ENCODE measurements at places on chromosomes 3 and 15. TPM values are rescaled to one million over a fixed set of nuclear protein-coding genes. Genes with fewer than 3 reads are reported as not detected.
A peak's percentile ranks its signal among the peaks of the same experiment; 100 is the strongest.

GRCh38 chr3:154795582-154795981 lies 284.5 kb upstream of the MME start:
- H3K27me3 ChIP-seq: no peaks in the 10 kb centered on the region
- H3K4me3 ChIP-seq: no peak overlapping the region
- H3K36me3 ChIP-seq: no peaks in the 10 kb centered on the region
- H3K4me1 ChIP-seq: no peaks in the 10 kb centered on the region
- DNase-seq: no peak

DNA sequence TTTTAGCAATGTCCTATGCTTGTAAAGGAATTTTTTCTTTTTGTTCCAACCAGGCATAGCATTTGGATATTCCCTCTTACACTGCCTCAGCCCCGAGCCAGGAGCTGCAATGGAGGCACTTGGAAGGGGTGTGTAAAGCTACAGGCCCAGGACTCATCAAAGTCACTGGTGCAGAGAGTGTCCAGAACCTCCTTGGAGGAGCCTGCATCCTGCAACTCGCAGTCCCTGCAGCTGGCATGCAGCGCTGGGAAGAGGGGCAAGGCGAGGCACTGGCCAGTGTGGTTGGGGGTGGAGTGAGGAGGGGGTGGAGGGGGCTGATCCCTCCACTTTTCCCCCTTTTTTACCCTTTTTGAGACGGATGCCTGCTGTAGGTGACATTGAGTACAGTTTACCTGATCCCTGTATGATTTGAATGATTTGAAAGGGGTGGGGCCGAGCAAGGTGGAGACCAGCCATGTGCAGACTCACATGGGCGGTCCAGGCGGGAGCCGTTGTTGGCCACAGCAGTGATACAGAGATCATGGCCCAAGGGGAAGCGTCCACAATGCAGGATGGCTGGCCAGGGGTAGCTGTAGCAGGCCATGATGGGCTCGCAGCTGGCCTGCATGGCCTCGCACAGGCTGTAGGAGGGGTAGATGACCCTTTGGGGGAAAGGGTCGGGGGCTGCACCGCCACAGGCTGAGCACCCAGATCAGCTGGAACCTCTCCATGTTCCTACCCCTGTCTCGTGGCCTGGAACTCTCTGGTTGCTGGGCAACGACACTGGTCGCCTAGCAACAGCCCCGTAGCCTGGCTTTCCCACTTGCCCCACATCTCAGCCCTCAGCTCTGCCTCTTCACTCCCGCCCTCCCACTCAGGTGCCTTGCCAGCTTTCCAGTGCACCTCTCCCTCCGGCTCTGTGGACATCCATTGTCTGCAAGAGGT lies 7.9 kb downstream of the P4HTM start:
- H3K4me3 ChIP-seq: no peak overlapping the region
- no peak for DNase-seq
- peaks cover 17% of the 10 kb centered on the region for H3K4me1 ChIP-seq
- H3K27me3 ChIP-seq: no peaks in the 10 kb centered on the region
- H3K27ac ChIP-seq: no peak overlapping the region

GRCh38 chr15:36815786-36816185 lies 236.4 kb downstream of the CDIN1 start:
- no peaks in the 10 kb centered on the region for H3K36me3 ChIP-seq
- no peaks in the 10 kb centered on the region for H3K27me3 ChIP-seq
- DNase-seq: no peak
- H3K4me1 ChIP-seq: no peaks in the 10 kb centered on the region

- peaks cover 9% of the 10 kb centered on the region for H3K4me1 ChIP-seq
- H3K4me3 ChIP-seq: no peak overlapping the region
- H3K27ac ChIP-seq: no peak overlapping the region
- no peak for DNase-seq
Measured at GRCh38 chr3:159945930-159946329, 42.7 kb upstream of the IL12A start.

DNA sequence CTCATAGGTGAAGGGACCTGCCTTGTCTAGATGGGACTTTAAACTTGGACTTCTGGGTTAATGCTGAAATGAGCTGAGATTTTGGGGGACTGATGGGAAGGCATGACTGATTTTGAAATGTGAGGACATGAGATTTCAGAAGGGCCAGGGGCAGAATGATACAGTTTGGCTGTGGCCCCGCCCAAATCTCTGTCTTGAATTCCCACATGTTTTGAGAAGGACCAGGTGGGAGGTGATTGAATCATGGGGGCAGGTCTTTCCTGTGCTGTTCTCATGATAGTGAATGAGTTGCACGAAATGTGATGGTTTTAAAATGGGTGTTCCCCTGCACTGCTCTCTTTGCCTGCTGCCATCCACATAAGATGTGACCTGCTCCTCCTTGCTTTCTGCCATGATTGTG lies 42.8 kb downstream of the ILDR1 start:
- H3K36me3 ChIP-seq: peaks cover 2% of the 10 kb centered on the region
- DNase-seq: no peak
- no peak overlapping the region for H3K4me3 ChIP-seq
- H3K27ac ChIP-seq: no peak overlapping the region

DNA sequence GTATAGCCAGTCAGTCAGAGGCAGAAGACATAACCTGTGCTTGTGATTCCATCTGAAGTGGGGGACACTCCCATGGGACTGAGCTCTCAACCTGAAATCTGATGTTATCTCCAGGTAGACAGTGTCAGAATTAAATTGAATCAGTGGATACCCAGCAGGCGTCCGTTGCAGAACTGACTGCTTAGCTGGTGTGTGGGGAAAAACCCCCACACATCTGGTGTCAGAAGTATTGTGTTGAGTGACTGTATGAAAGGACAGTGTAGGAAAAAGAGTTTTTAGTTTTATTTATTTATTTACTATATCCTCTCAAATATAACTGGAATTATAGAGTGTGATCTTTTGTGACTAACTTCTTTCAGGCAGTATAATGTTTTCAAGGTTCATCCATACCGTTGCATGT lies 10.4 kb downstream of the KPNA4 start:
- H3K36me3 ChIP-seq: peaks cover 8% of the 10 kb centered on the region
- peaks cover 34% of the 10 kb centered on the region for H3K4me1 ChIP-seq
- no peak for DNase-seq
- no peak overlapping the region for H3K4me3 ChIP-seq

DNA sequence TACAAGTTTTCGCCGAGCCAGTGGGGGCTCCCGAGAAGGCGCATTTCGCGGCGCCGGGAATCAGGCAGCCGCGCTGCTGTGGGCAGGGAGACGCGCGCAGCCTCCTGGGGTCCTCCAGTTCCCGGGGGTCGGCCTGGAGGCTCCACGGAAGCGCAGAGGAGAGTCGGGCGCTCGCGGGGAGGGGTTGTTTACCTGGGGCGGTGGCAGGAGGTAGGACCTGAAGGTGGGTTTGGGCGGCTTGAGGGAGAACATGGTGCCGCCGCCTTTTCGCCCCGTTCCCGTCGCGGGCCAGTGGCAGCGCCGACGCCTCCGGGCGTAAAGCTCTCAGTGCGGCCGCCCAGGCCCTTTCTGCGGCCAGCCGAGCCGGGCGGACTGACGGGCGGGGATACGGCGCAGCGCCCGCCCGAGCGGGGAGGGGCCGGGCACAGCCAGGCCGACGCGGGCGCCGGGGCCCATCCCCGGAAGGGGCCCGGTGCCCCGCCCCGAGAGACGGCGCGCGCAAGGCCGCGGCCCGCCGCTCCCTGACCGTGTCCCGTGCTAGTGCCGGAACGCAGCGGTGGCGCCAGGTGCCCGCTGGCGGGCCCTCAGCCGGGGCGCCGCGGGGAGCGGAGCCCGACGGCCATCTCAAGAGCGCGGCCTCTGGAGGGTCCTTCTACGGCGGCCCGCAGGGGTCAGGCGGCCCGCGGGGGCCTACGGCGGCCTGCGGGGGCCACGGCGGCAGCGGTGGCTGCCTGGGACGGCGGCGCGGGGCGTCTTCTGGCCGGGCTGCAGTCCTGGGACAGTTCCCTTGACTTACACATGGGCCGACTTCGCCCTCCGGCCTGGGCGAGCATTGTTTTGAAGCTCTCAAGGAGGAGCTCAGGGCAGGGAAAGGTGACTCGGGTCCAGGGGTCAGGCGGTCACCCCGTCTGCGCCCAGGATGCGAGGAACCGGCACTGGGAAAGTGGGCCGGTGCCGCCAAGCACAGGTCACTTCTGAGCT lies at the start of gene MTMR10:
Gene MTMR10, minus strand, starts transcription at position 374 of the 981 bp plus-strand sequence. Its CDS starts 122 bp downstream, at position 252.
- no peaks in the 10 kb centered on the region for H3K36me3 ChIP-seq
- peak; percentile 84 for DNase-seq
- H3K27ac ChIP-seq: peak within 1 kb of the TSS; percentile 96
- H3K4me3 ChIP-seq: peak within 1 kb of the TSS; percentile 98

- H3K36me3 ChIP-seq: no peaks in the 10 kb centered on the region
- peak overlapping the region; percentile 82 for H3K27ac ChIP-seq
- peaks cover 71% of the 10 kb centered on the region for H3K4me1 ChIP-seq
- H3K27me3 ChIP-seq: no peaks in the 10 kb centered on the region
- H3K4me3 ChIP-seq: peak overlapping the region; percentile 86
Measured at GRCh38 chr3:14433106-14433505, 30.7 kb downstream of the SLC6A6 start.

DNA sequence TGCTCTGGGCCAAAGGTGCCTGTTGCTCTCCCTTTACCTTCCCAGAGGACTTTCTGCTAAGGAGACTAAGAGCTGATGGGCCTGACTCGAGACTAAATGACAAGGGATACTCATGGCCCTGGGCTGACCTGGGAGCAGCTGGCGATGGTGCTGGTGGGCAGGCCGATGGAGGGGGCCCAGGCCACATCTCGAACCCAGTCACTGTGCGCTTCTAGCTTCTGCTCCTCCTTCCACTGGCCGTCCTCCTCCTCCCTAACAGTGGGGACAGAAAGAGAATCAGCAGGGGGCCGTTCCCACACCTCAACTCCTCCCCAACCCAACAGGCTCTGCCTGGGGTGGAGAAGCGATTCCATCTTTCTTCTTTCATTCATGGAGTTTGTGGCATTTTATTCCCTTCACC lies 12.2 kb upstream of the GHRL start:
- H3K4me1 ChIP-seq: peaks cover 4% of the 10 kb centered on the region
- no peak overlapping the region for H3K27ac ChIP-seq

- DNase-seq: no peak
- no peaks in the 10 kb centered on the region for H3K27me3 ChIP-seq
- no peak overlapping the region for H3K4me3 ChIP-seq
- H3K27ac ChIP-seq: no peak overlapping the region
Measured at GRCh38 chr3:27976933-27977332, 254.8 kb upstream of the EOMES start.

DNA sequence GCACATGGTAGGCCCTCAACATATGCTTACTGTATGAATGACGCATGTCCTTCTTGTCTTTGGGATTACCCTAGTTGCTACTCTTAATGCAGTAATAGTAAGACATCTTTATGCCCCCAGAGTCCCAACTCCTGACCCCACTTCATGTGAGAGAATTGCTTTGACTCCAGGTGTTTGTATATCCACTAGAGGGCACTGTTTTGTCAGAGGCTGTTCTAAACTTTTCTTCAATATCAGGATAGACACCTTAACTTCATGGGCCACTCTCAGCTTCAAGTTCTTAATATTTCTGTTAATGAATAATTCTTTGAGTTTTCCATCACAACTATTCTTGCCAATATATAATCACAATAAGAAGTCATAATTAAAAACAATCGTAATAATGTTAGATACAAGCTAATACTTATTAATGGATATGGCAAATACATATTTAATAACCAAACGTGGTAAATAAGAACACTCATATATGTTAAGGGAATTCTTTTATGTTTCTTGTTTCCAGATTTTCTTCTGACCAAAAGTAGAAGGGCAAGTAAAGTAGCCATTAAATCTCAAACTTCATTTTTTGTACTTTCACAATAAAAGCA lies 337.2 kb upstream of the DNAJC19 start:
- H3K4me1 ChIP-seq: no peaks in the 10 kb centered on the region
- DNase-seq: peak; percentile 3
- peaks cover 5% of the 10 kb centered on the region for H3K36me3 ChIP-seq
- H3K27me3 ChIP-seq: no peaks in the 10 kb centered on the region
- no peak overlapping the region for H3K4me3 ChIP-seq

DNA sequence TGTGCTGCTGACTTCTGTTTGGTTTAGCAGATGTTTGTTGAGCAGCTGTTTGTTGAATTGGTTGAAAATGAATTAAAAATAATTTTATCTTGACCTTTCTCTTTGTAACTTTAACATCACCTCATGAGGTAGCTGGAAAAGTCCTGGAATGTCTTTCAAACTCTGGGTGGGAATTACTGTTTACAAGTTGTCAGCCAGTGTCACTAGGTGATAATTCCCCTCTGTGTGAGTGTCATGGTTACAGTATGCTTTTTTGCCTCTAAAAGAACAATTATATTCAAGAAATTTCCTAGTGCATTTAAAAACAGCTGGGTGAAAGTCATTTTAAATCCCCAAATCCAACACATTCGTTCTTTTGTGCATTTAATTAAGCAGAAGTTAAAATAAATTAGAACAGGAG lies 113.2 kb downstream of the PTPRG start:
- no peaks in the 10 kb centered on the region for H3K27me3 ChIP-seq
- no peaks in the 10 kb centered on the region for H3K4me1 ChIP-seq
- H3K27ac ChIP-seq: no peak overlapping the region
- H3K36me3 ChIP-seq: no peaks in the 10 kb centered on the region

DNA sequence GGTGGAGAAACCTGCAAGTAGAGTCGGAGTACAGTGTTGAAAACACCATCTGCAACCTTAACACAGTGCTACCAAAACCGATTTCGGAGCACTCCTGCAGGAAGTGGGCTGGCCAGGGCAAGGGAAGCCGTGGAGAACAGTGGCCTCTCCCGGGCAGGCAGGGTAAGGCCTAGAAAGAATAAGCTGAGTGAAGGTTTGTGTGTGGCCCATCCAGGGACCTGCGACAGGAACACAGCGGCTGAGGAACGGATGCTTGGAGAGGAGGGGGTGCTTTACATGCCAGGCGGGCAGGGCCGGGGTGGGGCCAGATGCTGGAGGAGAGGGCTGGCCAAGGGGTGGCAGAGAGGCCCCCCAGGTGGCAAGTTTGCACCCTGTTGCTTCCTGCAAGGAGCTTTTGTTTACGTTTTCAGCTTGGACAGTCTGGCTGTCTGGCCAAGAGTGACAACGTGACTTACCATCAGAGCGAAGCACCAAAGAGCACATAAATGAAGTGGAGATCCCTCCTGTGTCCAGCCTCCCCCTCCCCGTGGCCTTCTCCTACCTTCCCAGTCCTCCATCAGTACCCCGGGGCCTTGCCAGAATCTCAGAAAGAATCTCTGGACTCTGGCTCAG lies 156.5 kb downstream of the PGPEP1L start:
- peak; percentile 72 for DNase-seq
- H3K27ac ChIP-seq: peak overlapping the region; percentile 65
- peak overlapping the region; percentile 96 for H3K4me3 ChIP-seq
- no peaks in the 10 kb centered on the region for H3K36me3 ChIP-seq
- no peaks in the 10 kb centered on the region for H3K27me3 ChIP-seq

DNA sequence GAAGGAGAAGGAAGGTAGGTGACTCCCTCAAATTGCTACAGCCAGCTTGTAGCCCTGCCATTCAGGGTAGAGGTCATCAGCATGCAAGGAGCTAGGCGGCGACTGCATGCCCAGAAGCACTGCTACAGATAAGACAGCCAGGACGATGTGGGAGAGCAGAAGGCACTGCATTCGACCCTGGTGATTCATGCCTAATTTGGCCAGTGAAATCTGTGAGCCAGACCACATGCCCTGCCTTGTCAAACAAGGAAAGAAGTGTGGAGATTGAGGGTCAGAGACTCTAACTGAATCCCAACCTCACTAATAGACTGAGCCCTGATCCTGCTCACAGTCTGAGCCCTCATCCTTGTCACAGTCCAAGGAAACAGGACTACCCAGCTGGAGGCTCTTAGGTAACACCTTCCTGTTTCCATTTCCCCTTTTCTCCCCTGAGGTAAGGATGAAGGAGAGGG lies 86.6 kb downstream of the LINGO1 start:
- H3K27me3 ChIP-seq: no peaks in the 10 kb centered on the region
- H3K27ac ChIP-seq: no peak overlapping the region
- no peak overlapping the region for H3K4me3 ChIP-seq

Gene MKRN2
- 31.2 TPM for total RNA-seq

Gene SCG5
- total RNA-seq: 4.7 TPM

Gene GOLGA6D
- not detected for total RNA-seq

Gene CTXN2
- not detected for total RNA-seq

Gene TRPM1
- total RNA-seq: not detected

Gene FOXL2NB
- total RNA-seq: not detected

Gene HTR3E
- not detected for total RNA-seq

Gene FBXL2
- not detected for total RNA-seq

Gene CHST13
- total RNA-seq: not detected

Data from activated T-cell treated with anti-CD3 and anti-CD28 coated beads, Interleukin-2, amount 50 U/mL, for 72 hours (primary cell).